ENCODE measurements at places on chromosomes 1 and 21.

GRCh38 chr1:111769517-111770146, 13.9 kb downstream of the DDX20 start:
- no peak for DNase-seq

- no peak for DNase-seq
These were observed 760 bp downstream of the PEX14 start for GRCh38 chr1:10475510-10475909.

DNA sequence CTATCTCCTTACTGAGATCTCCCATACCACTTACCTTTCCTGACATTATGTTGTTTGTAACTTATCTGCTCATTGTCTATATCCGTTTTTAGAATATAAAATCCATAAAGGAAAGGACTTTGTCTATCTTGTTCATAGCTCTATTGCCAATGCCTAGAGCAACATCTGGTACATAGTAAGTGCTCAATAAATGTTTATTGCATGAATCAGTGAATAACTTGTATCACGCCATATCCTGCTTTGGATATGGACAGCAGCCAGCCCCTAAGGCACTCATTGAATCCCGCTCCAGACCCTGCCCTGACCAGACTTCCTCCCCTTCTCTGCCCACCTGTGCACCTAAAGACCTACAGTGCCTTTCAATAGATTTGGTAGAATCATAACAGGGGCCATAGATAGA, 298.1 kb upstream of the PLXNA2 start:
- DNase-seq: no peak

DNA sequence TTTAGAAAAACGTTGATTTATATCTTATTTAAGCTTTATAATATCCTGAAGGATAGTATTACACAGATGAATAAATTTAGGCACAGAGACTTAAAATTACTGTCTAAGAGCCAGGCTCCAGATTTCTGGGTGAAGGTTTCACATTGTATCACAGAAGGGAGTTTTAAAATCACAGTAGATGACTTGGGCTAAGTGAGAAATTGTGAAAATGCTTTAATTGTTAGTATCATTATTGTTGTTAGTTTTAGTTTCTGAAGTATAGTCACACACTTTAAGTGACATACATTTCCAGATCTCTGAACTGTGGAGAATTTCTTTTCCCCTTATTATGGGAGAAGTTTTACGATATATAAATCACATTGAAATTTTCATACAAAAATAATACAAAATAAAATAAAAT, 83.5 kb downstream of the NDUFS5 start:
- DNase-seq: no peak

- no peak for DNase-seq
These were observed 135.3 kb downstream of the BRINP2 start for GRCh38 chr1:177306019-177306415.

DNA sequence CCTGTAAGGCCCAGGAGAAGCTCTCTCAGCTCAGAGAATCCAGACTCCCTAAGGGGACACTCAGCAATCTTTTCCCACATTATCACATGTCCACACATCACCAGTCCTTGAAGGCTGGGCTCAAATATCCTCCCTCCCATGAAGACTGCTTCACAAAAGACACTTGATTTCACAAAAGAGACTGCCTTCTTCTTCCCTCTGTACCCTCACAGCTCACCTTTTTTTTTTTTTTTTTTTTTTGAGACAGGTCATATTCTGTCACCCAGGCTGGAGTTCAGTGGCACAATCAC, 1.5 kb downstream of the CD58 start:
- DNase-seq: no peak

DNA sequence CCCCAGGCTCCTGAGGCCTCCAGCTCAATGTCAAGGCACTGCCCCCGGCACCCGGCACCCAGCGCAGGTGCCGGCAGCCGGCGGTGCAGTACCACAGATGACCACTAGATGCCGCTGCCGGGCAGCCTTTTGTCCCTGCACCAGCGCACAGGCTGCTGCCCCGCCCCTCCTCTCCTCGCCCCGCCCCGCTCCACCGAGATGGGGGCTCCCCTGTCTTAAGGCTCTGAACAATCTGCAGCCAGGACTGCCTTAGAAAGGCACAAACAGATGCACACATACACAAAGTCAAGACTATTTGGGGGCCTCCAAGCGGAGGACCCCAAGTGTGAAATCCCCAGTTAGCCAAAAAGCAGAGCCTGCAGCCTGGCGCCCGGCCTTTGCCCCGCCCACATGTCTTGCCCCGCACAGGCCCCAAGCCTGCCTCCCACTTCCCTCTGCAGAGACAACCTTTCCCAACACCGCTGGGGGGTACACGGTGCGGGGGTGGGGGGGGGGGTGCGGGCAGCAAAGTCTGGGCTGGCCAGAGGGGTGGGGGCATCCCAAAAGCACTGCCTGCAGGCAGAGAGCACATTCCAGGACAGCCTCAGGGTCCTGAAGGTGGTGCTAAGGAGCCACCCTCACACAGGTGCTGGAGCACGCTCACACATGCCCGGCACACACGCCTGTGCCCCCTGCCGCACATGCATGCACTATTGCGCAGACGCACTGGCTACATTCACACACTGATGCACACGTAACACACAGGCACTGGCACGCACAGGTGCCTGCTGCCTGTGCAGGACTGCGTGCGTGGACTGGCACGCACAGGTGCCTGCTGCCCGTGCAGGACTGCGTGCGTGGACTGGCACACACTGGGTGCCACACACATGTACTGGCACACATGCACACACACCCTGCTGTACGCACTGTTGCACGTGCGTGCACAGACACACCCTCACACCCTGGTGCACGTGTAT, 37.1 kb downstream of the ARHGEF16 start:
- no peak for DNase-seq

DNA sequence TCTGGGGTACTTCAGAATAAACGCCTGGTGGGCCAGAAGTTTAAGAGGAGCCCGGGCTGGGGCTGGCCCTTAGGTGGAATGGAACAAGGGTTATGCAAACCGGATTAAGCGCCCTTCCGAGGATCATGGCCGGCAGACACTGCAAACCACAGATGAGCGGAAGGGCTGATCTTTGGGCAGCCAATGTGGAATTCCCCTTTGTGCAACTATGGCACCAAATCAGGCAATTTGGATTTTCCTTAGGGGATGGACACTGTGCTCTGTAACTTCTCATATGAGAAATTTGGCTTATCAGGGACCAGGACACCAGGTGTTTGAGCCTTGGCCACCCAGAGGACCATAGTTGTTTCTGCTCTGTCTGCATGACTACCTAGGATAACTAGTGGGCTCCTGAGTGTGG, 5.7 kb upstream of the IL10 start:
- DNase-seq: no peak

DNA sequence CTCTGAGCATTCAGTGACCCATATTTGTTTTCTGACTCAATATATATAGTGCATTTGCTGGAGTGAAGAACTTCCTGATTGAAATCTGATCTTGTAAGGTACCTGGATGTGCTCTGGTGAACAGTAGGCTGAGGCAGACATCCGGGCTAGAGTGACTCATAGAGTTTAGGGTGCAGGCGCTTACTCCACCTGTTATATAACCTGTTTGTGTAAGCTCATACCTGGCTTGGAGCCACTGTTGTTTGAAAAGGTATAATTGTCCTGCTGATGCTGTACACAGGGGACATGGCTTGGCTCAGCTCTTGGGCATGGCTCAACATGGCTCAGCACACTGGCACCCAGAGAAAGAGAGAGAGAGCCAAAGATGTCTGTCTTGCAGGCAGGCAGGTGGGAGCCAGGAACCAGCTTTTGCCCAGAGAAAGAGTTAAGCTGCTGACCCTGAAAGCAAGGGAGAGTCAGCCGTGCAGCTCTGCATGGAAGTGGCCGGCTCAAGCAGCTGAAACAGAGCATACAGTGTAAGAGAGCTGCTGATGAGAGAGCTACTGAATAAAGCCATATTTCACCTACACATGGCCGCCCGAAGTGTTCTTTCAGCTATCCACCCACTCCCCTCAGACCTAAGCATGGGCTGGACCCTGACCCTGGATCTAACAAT, 43.2 kb downstream of the GJA5 start:
- no peak for DNase-seq

- no peak for DNase-seq
These were observed 270.1 kb downstream of the BRINP2 start for GRCh38 chr1:177440821-177441220.

GRCh38 chr1:248804771-248805681, 20.7 kb downstream of the SH3BP5L start:
- DNase-seq: no peak

GRCh38 chr1:102790997-102791396, 317.3 kb downstream of the COL11A1 start:
- DNase-seq: no peak

GRCh38 chr1:184788970-184789369, 34.3 kb upstream of the EDEM3 start:
- DNase-seq: no peak
